ENCODE measurements at places on chromosomes 5 and 9. TPM values are rescaled to one million over a fixed set of nuclear protein-coding genes. Genes with fewer than 3 reads are reported as not detected.

DNA sequence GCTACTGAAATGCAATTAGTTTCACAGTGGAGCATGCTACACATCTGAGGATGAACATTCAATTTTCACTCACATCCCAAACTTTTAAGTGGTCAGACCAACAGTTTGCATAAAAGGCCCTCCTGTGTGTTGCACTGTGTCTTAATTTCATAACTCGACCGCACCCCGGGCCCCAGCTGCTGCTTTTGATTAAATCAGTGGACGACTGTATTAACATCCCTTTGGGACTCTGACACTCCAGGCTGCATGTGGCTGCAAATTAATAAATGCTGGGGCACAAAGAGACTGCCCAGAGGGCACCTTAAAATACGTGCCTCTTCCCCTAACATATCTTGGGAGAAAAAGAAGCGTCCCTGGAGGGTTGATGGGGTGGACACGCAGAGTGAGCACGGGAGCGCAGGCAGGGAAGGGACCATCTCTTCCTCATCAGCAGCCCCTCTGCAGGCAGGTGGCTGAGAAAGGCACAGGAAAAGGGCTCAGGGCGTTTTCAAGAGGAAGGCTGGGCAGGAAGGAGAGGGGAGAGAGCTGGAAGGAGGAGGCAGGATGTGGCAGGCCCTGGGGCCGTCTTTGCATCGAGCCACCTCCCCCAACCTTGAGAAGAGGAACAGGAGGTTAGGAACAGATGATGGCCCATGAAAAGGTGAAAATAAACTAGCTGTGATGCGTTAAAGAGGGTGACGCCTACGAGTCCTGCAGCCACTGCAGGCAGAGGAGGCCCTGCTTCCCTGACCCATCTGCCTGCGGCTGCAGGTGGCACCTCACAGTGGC, 18.6 kb downstream of the MED10 start:
- DNase-seq = peak; percentile 62
- peak overlapping the region; percentile 84 for H3K27ac ChIP-seq
- peak overlapping the region; percentile 44 for H3K4me3 ChIP-seq

GRCh38 chr9:78031893-78032729, 500 bp upstream of the GNAQ start:
- H3K36me3 ChIP-seq = peaks cover 7% of the 10 kb centered on the region
- peak overlapping the region; percentile 91 for H3K4me3 ChIP-seq
- H3K27ac ChIP-seq = peak overlapping the region; percentile 87
- H3K27me3 ChIP-seq = peaks cover 2% of the 10 kb centered on the region
- H3K4me1 ChIP-seq = peaks cover 60% of the 10 kb centered on the region

DNA sequence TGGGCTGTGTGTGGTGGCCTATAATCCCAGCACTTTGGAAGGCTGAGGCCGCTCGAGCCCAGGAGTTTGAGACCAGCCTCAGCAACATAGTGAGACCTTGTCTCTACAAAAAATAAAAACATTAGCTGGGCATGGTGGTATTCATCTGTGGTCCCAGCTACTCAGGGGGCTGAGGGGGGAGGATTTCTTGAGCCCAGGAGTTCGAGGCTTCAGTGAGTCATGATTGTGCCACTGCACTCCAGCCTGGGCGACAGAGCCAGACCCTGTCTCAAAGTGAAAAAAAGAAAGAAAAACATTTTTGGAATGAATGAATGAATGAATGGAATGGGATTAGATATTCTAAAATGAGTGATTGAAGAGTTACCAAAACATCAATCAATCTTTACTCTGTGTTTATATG, 85.8 kb downstream of the FGF1 start:
- H3K4me1 ChIP-seq = peaks cover 2% of the 10 kb centered on the region
- no peak overlapping the region for H3K4me3 ChIP-seq
- H3K27me3 ChIP-seq = peaks cover 2% of the 10 kb centered on the region
- no peak for DNase-seq

- H3K4me3 ChIP-seq = no peak overlapping the region
- H3K27me3 ChIP-seq = peaks cover 8% of the 10 kb centered on the region
- no peak overlapping the region for H3K27ac ChIP-seq
- DNase-seq = no peak
- no peaks in the 10 kb centered on the region for H3K36me3 ChIP-seq
Measured at GRCh38 chr5:72378639-72379289, 58.6 kb downstream of the PTCD2 start.

DNA sequence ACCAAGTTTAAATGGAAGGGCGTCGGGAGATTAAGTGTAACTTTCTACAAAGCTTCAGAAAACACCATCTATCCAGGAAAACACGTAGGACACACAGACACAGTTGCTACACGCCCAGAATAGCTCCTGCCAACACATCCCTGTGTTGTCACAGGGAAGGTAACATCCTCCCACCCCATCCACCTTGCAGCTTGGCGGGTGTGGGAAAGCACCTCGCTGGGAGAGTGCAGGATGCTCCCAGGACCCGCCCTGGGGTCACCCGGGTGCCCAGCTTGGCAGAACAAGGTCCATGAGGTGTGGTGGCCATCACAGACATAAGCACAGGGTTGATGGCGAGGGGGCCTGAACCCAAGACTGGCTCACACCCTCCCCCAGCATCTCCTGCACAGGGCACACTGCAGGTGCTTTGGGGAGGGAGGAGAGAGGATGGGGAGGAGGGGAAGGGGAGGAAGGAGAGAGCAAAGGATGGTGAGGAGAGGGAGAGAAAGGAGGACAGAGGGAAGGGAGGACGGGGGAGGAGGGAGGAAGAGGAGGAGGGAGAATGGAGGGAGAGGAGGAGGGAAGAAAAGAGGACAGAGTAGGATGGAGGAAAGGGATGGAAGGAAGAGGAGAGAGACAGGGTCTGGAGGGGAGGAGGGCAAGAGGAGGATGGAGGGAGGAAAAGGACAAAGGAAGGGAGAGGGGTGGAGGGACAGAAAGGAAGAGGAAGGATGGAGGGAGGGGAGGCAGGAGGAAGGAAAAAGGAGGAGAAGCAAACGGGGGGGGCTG, 37.2 kb downstream of the GOLM1 start:
- peaks cover 11% of the 10 kb centered on the region for H3K27me3 ChIP-seq
- H3K36me3 ChIP-seq = no peaks in the 10 kb centered on the region
- no peak overlapping the region for H3K27ac ChIP-seq
- no peak overlapping the region for H3K4me3 ChIP-seq

DNA sequence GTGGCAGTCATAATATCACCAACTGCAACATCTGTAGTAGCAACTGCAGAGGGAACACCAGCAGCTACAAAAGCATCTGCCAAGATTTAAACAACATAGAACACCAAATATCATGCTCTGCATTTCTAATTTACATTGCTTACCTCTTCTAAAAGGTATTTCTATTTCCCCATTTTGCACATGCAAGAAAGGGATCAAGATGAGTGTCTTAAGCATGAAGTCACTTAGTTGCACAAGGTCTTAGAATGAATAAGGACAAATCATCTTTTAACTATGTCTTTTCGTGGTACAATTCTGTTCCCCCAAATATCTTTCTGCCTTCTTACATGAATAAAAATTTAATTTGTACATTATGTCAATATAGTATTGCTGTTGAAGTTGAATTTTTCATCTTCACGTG, 1746.4 kb downstream of the EFNA5 start:
- no peak overlapping the region for H3K27ac ChIP-seq
- no peaks in the 10 kb centered on the region for H3K36me3 ChIP-seq
- H3K4me3 ChIP-seq = no peak overlapping the region
- DNase-seq = no peak

DNA sequence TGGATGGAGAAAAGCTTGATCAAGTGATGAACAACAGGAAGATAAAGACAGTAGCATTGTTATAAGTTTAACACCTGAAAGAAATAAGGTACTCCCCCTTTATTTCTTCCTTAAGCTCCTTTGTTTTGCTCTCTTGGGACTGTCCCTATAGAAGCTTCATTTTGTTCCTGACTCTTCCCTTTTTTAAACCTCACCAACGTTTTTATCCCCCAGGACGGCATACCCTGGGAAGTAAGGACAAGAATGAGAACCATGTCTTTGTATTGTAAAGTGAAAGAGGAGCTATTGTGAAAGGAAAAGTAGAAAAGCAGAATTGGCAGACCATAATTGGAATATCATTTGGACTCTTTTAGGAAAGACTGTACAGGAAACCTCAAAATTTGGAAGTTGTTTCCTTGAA, 1368.6 kb upstream of the C9orf72 start:
- no peak for DNase-seq
- no peaks in the 10 kb centered on the region for H3K36me3 ChIP-seq
- no peak overlapping the region for H3K27ac ChIP-seq
- no peak overlapping the region for H3K4me3 ChIP-seq

- H3K4me1 ChIP-seq = no peaks in the 10 kb centered on the region
- DNase-seq = no peak
- no peaks in the 10 kb centered on the region for H3K36me3 ChIP-seq
- H3K27ac ChIP-seq = no peak overlapping the region
Measured at GRCh38 chr5:92518318-92518904, 1062.6 kb downstream of the NR2F1-AS1 start.

GRCh38 chr5:120552638-120553037, 88.5 kb downstream of the PRR16 start:
- H3K27me3 ChIP-seq = no peaks in the 10 kb centered on the region
- DNase-seq = no peak
- H3K4me1 ChIP-seq = no peaks in the 10 kb centered on the region
- H3K4me3 ChIP-seq = no peak overlapping the region
- no peak overlapping the region for H3K27ac ChIP-seq

DNA sequence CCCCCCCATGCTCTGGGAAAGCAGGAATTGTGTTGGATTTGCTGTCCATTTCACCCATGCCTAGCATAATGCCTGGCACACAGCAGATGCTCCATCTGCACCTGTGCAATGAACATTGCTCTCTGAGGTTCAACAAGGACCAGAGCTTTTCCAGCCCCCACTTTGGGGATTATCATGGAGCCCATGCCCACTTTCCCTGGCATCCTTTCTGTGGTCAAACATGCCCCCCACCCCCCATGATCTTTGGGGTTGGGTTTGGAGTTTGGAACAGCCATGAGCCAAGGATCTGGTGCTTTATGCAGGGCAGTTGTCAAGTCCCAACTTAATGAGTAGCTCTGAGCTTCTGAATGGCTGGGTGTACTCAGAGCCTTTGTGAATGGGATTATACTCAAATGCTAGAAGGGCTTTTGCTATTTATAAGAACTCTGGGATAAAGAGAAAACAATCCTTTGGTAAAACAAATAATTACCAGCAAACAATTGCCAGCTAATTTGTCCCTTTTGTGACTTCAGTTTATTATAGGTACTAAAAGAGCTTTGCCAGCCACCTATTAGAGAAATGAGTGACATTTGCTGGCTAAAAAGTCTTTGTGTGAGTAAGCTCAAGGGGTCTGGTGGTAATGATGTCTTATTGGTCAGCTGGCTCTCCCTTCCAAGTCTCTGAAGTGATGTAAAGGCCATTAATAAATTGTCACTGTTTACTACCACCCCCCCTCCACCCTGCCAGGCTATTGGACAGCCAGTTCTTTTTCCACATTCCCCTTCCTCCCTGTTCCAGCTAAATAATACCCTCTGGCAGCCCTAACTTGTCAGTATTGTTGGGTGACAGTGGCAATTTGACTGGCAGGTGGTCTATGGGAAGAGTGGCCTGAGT, 182.3 kb downstream of the MACROH2A1 start:
- H3K27ac ChIP-seq = no peak overlapping the region
- peak; percentile 1 for DNase-seq
- peaks cover 12% of the 10 kb centered on the region for H3K27me3 ChIP-seq
- no peaks in the 10 kb centered on the region for H3K36me3 ChIP-seq
- H3K4me1 ChIP-seq = no peaks in the 10 kb centered on the region
- no peak overlapping the region for H3K4me3 ChIP-seq

DNA sequence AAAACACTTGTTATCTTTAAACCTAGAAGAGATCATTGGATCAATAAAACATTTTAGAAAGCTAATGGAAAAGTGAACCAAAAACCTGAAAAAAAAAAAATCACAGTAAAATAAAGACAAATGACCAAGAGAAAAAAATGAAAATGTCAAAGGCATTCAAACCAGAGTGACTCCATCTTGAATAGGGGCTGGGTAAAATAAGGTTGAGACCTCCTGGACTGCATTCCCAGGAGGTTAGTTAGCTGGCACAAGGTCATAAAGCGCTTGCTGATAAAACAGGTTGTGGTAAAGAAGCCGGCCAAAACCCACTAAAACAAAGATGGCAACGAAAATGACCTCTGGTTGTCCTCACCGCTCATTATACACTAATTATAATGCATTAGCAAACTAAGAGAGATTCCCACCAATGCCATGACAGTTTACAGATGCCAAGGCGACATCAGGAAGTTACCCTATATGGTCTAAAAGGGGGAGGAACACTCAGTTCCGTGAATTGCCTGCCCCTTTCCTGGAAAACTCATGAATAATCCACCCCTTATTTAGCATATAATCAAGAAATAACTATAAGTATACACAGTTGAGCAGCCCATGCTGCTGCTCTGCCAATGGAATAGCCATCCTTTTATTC, 116.7 kb upstream of the NEK6 start:
- H3K4me3 ChIP-seq = no peak overlapping the region
- H3K27me3 ChIP-seq = peaks cover 4% of the 10 kb centered on the region
- peaks cover 2% of the 10 kb centered on the region for H3K4me1 ChIP-seq

DNA sequence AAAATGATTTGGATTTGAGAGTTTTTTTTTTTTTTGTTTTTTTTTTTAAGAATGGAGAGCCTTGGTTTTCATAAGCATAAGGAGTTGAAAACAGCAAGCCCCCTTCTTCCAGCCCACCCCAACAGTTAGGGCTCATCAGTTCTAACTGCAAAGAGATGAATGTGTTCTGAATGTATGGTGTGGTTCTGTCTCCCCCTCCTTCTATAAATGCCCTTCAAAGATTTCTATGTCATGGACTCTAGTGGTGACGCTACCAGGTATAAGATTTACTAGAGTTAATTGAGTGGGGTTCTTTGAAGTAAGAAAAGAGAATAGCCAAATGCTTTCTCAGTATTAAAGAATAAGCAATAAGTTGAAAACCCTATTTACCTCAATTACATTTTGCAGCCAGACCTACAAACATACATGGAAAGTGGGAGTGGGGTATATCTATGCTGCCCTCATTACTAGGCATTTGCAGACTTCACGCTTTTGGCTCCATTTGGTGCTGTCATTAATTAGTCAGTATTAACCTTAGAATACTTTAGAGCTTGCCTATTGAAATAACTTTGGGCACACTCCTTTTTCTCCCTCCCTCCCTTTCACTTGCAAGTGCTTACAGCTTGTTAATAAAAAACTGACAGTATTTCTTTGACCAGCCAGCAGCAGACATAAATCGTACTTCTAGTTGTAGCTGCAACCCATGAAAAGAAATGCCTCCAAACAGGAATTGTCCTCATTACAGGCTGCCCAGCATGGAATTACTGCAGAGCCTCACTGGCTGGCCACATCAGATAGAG, 667.2 kb upstream of the ZNF608 start:
- no peak for DNase-seq
- H3K27ac ChIP-seq = no peak overlapping the region
- H3K36me3 ChIP-seq = no peaks in the 10 kb centered on the region
- no peak overlapping the region for H3K4me3 ChIP-seq
- no peaks in the 10 kb centered on the region for H3K4me1 ChIP-seq

GRCh38 chr5:137176126-137176525, 323.0 kb downstream of the SPOCK1 start:
- H3K27me3 ChIP-seq = peaks cover 3% of the 10 kb centered on the region
- no peaks in the 10 kb centered on the region for H3K36me3 ChIP-seq
- H3K4me1 ChIP-seq = no peaks in the 10 kb centered on the region
- no peak overlapping the region for H3K27ac ChIP-seq

Gene MAMDC2
- 0.05 TPM for total RNA-seq

Gene PAM
- total RNA-seq = 45.8 TPM

Gene ADAMTS13
- total RNA-seq = 2.1 TPM

Gene ADGRV1
- total RNA-seq = not detected
